ENCODE measurements at places on chromosomes 4 and X.

- DNase-seq, result no peak
These were observed 54.4 kb upstream of the BMP2K start for GRCh38 chr4:78721747-78722146.

GRCh38 chr4:57442831-57443291 is 332.7 kb upstream of the IGFBP7 start:
- no peak for DNase-seq

- no peak for DNase-seq
These were observed 29.9 kb downstream of the DOK7 start for GRCh38 chr4:3492741-3493719.

DNA sequence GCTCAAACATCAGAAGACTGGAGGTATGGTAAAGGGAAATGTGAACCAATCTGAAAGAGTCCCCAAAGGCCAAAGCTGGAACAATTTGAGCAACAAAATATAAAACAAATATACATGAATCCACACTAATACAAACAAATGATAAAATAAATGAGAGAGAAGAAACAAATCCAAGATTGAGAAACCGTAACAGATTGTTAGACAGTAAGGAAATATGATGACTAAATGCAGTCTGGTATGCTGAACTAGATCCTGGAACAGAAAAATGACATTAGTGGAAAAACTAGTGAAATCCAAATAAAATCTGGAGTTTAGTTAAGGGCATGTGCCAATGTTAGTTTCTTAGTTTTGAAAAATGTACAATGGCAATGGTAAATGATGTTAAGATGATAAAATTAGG is 15.9 kb downstream of the PPA2 start:
- no peak for DNase-seq

- no peak for DNase-seq
These were observed 39.2 kb downstream of the POLA1 start for GRCh38 chrX:24732766-24733500.

- no peak for DNase-seq
These were observed 147.5 kb upstream of the ANK2 start for GRCh38 chr4:112901962-112902411.

DNA sequence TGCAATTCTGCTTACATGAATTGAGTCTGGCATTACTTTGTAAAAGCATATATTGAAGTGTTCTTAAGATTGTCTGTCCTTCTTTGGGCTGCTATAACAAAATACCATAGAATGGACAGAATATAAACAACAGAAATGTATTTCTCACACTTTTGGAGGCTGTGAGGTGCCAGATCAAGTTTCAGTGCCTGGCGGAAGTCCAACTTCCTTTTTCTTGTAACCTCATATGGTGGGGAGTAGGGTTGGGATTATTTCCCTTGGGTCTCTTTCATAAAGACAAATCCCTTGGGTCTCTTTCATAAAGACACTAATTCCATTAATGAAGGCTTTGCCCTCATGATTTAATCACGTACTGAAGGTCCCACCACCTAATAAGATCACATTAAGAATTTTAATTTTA is 199.3 kb upstream of the GRID2 start:
- no peak for DNase-seq

GRCh38 chr4:61243962-61244361 is 43.8 kb downstream of the ADGRL3 start:
- no peak for DNase-seq

GRCh38 chr4:58665649-58666048 is 1555.5 kb upstream of the IGFBP7 start:
- no peak for DNase-seq

DNA sequence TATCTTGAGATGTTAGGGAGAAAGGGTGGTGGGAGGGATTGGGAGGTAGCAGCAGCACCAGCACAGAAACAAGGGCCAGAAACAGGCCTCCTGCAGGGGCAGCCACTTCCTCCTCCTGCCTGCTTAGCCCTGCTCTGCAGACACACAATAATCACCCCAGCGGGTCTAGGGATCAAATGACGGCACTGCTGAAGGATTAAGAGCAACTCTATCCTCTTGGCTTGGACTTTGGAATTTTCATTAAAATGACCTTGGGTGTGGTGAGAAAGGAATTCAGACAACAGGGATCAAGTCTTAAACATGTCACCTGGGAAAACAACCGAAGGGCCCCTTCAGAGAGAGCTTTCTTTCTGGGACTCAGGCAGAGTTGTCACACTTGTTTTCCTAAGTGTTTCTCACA is 353.4 kb downstream of the SPRY1 start:
- DNase-seq, result no peak

GRCh38 chr4:2932321-2932950 is 30.8 kb downstream of the NOP14 start:
- DNase-seq, result no peak

DNA sequence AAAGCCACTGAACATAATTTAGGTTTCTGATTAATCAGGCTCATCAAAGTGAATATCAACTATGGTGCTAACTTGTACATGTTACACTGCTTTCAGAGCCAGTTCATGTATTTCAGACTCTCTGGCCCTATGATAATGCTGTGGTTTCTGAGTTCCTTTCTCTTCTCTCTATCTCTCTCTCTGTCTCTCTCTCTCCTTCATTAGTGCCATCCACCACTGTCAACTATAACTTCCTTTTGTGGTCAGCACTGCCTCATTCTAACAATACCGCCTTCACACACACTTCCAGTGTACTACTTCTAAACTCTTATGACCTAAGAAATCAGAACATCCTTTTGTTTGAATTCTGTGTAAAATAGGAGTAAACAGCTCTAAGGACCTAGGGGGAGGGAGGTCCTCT is 907.1 kb downstream of the RPA4 start:
- DNase-seq, result no peak

DNA sequence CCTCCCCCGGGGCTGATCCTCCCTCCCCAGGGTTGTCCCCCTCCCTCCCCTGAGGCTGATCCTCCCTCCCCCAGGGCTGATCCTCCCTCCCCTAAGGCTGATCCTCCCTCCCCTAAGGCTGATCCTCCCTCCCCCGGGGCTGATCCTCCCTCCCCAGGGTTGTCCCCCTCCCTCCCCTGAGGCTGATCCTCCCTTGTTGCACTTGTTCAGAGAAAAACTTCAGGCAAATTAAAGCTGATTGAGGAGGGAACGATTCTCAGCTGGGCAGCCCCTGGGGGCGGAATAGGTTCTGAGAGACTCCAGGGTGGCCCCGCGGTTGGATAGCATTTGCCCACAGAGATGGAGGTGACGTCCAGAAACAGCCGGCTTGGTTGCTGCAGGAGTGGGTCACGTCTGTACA is 110.7 kb upstream of the ADRA2C start:
- no peak for DNase-seq

DNA sequence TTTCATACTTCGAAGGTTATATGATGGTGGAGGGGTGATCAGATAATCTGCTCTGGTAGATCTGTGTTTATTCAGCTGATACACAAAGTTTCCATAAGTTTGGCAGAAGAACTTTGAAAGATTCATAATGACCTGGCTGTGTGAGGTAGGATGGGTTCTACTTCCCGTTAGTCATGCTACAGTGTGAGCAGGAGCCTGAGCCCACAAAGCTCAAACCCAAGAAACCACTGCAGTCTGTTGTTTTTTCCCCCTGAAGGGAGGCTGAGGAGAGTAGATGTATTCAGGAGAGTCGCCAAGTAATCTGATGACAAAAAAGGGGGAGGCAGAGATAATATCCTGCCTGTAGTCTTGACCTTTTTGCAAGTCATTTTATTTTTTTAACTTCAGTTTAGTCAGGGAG is 52.8 kb upstream of the PPP3CA start:
- no peak for DNase-seq

GRCh38 chr4:76624241-76624681 is 189.2 kb downstream of the SHROOM3 start:
- DNase-seq, result no peak

DNA sequence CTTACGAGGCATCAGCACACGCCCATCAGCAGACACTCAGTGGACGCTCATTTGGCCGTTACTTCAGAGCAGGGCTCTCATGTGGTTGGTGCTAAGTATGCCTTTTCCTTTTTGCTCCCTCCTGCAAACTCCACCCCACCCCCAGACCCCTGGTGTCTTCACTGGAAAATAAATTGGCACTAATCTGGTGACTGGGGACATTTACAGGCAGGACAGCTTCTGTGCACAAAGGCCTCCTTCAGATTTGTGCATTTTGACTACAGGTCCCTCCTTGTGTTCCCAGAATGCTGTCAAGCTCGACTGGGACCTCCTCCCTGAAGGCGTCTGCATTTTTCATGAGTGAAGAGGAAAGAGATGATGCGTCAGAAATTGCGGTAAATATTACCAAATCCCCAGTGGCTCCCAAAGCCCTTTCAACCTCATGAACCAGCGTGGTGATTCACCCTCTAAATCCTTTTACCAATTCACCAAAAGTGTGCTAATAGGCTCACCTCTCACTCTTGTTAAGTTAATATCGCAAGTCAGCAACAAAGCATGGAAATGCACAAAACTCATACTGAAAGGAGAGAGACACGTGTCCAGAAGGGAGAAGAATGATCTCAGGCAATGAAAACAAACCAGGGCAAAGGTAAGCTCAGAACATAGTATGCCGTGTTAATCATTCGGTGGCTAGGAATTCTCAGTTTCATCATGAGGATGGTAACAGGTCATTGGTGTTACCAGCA is 119.0 kb downstream of the NKX6-1 start:
- DNase-seq, result no peak
